ENCODE measurements at places on chromosomes 12 and 14.

DNA sequence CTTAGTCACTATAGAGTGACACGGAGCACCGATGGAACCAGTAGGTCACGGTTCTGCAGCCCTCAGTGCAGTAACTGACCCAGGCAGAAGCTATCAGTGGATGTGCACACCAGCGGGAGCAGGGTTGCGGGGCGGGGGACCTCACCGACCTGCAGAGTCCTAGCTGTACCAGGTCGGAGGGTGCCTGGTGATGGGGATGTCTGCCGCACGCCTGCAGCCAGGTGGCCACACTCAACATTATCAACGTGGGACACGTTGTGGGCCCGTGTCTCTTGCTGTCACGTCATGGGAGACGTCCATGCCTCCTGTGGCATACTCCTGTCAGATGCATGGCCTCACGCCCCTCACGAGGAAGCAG lies 55.2 kb downstream of the ADGRD1 start:
- no peak for DNase-seq

DNA sequence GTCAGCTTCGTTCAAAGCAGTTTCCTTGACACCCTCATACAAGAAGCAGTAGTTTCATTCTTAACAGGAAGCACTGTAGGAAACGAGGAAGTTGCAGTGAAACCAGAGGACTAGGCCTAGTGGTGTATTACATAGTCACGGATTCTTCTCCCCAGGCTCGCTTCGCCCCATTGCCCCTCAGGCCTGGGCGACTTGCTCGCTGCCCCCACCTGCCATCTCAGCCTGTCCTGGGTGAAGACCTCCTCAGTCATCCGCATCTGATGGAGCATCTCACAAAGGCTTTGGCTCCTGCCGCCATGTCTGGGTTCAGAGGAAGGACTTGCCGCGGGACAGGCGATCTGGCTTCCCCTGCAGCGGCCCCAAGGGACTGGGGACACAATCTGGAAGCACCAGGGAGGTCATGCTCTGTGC lies 93.5 kb downstream of the LMNTD1 start:
- no peak for DNase-seq

DNA sequence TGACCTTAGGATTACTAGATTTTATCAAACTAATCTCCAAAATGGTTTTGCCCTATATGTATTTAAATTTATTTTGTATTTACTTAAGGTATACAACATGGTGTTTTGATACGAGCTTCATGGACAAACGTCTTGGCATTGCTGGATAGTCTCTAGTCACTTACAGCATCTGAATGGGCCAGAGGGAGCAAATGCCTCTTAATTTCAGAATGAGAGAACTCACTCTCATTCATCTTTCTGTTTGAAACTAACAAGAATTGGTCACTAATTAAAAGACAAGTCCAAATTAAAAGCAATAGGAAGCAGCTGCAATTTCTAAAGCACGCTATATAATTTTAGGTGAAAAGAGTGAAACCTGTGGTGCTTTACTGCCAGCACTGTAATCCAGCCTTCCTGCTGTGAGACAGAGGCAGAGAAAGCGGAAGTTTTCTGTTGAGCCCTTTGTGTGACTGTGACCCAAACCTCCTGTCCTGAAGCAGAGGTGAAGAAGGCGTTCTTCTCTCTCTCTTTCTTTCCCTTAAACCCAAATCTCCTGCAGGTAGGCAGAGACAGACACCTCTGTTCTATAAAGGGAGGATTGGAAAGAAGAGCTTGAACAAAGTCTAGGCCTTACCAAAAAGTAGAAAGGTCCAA lies 184.6 kb upstream of the NAV3 start:
- no peak for DNase-seq

DNA sequence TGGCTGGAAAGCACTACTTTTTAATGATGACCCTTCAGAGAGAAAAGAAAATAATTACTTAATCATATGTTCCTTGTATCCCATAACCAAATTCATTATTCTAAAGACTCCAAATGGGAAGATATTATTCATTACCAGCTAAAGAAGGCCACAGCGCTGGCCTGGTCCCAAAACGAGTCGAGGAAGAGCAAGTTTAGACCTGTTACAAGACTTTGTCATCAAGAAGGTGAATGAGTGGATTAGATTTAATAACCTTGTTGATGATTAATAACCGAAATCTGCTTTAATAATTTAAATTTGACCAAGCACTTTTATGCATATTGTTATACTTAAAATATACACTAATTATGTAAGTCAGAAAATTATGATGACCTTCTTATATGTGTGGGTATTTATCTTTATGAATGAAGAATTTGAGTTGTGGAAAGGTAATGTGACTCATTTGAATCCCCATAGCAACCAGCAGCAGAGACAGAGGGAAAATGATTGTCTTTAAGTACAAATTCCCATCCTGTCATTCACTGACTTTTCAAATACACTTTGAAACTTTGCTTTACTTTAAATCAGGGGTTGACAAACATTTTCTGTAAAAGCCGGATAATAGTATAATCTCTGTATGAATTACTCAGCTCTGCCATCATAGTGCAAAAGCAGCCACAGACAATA lies 200.3 kb upstream of the NPAS3 start:
- no peak for DNase-seq

DNA sequence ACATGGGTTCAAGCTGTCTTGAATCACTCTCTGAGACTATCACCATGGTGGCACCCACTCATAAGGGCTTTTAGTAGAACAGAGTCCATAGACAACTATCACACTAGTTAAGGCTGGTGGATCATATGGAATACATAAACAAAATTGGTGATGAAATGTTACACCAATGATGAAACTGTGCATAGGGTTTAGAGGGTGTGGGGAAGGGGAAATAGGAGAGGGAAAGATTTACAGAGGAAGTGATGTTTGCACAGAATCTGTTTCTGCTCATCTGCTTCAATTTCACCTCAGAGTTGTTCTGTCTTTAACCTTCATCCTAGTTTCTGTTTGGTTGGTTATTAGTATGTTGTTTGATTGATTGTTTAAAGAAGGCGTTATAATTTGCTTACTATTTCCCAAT lies 2.4 kb upstream of the RXYLT1 start:
- no peak for DNase-seq

Data from activated T-helper 1 cell treated with anti-CD3 and anti-CD28 coated beads, Interleukin-12 subunit alpha, Interleukin-12 subunit beta, Interleukin-2, Interleukin-4 antibody, amounts not matched to agents 30 ng/mL and 10 ng/mL and 1 ng/mL, durations not matched to agents 14 hours and 24 hours and 36 hours (primary cell).